ENCODE measurements at places on chromosomes 3 and 15.

GRCh38 chr3:108513961-108514360 is 3.6 kb upstream of the MYH15 start:
- no peak for DNase-seq

DNA sequence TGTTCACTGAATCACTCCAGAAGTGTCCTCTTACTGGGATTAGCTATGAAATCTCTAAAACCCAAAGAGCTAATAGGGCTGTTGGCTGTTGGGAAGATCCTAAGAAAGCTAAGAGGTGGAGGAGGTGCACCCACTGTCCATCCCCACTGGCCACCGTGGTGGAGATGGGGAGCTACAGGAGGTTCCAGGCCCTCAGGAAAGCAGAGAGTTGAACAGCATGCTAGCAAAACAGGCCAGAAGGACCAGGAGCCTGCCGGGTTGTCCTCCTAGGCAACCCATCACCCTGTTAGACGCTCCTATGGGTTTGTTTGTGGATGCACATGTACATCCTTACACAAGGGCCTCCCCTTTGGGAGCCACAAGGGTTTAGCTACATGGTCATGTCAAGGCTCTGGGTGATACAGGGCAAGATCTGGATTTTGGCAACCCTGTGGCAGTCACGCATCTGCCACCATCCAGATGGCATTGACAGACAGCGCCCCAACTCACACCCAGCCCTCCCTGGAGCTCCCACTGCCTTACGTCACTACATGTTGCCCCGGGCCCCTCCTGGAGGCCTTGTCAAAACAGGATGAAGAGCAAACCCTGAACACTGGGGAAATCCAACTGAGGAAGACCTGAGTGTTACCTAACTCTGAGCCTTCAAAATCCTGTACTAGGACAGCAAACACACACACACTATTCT is 208.1 kb downstream of the SLCO3A1 start:
- DNase-seq = no peak

GRCh38 chr3:123480428-123480827 is 31.5 kb upstream of the ADCY5 start:
- no peak for DNase-seq

GRCh38 chr15:60420203-60420716 is 22.5 kb upstream of the ANXA2 start:
- no peak for DNase-seq

DNA sequence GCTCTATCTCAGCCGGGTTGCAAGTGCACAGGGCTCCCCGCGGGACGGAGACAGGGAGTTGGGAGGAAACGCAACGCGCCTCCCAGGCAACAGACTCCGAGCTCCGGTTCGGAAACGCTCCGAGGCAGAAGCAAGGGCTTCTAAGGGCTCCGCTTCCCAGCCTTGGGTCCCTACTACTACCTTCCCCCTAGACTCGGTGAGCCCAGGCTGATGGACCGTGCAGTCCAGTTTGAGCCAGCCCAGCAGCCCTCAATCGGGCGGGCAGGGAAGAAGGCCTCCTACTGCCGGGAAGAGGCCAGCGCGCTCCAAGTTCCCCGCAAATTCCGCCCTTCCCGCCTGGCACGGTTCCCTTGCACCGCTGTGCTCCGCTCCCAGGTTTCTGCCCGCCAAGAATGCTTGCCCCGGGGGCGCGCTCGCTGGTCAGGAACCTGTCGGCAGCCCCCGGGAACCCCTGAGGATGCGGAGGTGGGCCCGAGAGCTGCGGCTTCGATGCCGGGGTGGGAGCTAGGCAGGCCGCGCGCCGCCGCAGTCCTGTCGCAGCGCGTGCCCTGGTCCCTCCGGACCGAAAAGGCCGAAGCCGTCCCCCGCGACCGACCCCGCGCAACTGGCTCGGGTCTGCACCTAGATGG is 728 bp downstream of the TRANK1 start:
- no peak for DNase-seq

GRCh38 chr3:83928391-83928790 is 1030.4 kb upstream of the CADM2 start:
- DNase-seq = no peak

DNA sequence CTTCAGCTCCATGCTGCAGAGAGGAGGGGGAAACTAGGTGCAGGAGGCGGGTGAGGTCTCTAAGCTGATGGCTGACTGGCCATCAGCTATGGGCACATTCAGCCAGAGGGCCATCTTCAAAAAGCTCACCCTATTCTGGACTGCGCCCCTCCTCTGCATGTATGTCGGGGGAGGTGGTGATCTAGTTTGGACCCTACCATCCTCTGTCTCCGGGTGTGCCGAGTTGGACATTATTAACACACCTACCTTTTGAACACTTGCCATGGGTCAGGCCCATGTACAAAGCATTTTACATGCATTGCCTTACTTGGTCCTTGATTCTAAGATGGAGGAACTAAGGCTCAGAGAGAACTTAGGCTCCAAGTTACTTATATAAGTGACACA is 1.4 kb downstream of the NISCH start:
- no peak for DNase-seq

GRCh38 chr3:54176106-54176505 is 53.8 kb downstream of the CACNA2D3 start:
- no peak for DNase-seq

DNA sequence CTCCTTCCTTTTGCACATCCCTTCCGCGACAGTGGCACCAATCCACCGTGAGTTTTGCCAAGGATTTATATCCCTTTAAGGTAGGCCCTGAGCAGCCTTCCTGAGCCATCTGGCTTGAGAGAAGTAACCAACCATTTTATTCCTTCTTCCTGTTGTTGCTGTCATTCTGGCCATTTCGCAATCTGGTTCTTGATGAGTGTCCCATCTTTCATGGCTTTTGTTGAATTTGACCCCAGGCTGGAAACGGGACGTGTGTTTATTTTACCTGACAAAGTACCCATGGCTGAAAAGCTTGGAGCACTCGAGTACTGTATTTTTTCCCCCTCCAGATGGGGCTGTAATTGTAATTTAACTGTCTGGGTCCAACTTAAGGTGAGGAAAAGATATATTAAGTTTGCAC is 173.4 kb downstream of the WNT5A start:
- DNase-seq = no peak

DNA sequence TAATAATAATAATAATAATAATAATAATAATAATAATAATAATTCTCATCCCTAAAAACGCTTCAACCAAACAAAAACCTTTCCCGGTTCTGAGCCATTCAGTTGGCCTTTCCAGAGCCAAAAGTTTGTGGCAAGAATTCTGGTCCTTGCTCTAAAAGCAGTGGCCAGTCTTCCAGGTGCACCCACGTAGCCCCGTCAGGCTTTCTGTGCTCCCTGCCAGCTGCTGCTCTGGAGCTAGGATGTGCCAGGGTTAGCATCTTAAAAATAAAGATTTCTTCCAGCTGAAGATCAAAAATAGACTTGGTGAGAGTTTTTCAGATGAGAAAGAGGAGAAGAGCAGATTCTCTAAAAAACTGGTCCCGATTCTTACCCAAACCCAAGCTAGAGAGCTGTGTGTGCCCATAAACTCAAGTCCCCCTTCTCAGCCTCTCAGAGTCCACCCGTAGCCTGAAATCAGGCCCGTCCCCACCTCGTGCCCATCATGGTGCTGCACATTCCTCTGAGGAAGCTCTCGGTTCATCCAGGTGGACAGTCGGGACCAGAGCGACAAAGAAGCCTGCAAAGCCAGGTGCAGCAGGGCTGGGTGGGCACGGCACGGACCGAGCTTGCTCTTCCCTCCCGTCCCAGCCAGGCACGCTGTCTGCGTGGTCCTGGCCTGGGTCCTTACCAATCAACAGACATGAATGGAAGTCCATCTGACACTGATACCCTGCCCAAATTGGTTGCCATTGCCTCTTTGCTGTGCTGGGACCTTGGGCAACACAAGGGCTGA is 155.6 kb downstream of the LRRC28 start:
- DNase-seq = no peak

- no peak for DNase-seq
Observed at GRCh38 chr3:93981649-93982048, 1.7 kb downstream of the ARL13B start.

DNA sequence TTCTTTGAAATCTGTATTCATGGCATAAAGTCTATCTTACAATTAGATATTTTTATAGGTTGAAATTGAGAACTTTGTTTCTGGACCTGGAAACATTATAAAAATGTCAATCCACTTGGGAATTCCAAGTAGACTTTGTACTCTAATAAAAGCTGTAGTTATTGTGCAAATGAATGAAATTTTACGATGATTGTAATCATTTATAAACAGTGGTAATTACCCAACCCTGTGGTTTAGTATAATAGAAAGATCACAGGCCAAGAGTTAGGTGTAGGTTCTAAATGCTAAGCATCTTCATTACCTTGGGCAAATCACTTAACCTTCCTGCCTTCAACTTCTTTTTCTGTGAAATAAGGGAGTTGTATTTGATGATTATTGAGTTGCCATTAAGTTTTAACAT is 13.2 kb upstream of the SLC7A14 start:
- no peak for DNase-seq

GRCh38 chr3:5977331-5977730 is 789.8 kb downstream of the EDEM1 start:
- no peak for DNase-seq

DNA sequence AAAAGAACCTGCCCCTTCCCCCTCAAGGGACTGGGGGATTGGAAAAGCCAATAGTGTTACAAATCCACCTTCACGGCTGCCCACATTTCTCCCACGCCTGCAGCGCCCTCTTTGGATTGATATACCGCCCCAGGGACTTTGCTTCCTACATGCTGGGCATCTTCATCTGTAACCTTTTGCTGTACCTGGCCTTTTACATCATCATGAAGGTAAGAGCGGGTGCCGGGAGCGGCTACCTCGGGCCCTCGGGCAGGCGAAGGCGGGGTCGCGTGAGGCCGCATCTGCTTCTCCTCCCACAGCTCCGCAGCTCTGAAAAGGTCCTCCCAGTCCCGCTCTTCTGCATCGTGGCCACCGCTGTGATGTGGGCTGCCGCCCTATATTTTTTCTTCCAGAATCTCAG is 73.1 kb downstream of the USF3 start:
- no peak for DNase-seq

DNA sequence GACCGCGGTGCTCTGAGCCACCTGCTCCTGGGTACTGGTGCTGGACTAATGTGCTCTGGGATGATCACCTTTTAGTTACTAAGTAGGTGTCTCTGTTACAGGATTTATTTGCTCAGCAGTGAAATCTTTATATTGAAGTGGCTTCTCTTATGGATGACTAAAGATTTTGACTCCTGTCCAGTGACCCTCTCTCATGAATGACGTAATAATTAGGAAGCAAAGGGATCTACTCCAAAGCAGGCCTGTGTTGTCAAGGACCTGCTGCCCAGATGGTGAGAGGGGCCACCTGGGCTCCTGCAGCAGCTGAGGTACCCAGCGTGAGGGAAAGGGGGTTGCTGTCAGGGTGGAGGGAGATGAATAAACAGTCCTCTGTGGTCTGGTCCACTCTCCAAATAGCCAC is 263.6 kb downstream of the GABRG3 start:
- DNase-seq = no peak

DNA sequence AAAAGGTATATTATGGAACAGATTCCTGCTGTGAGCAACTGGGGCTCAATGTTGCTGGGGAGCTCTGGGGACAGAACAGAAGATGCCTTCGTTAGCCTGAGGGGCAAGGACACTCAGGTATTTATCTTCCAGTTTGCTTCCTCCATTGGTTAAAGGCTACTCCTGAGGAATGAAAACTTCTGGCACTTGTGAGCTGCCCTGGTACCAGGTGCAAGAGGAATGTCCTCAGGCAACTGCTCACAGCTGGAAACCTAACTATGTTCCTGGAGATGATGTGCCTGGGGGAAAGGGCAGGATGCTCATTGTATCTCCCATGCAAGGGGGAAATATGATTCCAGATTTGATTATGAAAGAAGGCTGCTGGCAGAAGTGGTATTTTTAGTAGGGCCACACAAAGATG is 54.0 kb upstream of the BBX start:
- no peak for DNase-seq

GRCh38 chr3:124119056-124119716 is 127.3 kb upstream of the ROPN1 start:
- DNase-seq = peak; percentile 16

DNA sequence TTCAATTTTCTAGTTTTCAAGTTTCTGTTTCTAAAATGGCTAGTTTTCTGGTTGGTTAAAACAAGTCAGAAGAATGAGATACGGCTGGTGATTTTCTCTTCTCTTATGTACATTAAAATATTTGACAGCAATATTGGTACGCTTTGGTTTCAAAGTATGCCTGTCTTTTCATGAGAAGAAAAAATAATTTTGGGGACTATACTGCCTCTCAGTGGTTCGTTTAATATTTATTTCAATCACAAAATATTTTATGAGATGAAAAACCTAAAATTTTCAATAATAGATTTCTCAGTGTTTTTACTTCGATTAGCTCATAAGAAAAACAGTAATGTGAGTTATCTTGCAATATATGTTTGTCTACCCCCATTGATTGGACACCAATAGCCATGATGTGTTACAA is 72.8 kb upstream of the AADACL2 start:
- DNase-seq = no peak

- no peak for DNase-seq
Observed at GRCh38 chr3:11455956-11456355, 183.8 kb downstream of the ATG7 start.

GRCh38 chr15:41331833-41332193 is 578 bp downstream of the OIP5 start:
- DNase-seq = no peak

GRCh38 chr3:115423170-115423569 is 200.1 kb upstream of the GAP43 start:
- no peak for DNase-seq

DNA sequence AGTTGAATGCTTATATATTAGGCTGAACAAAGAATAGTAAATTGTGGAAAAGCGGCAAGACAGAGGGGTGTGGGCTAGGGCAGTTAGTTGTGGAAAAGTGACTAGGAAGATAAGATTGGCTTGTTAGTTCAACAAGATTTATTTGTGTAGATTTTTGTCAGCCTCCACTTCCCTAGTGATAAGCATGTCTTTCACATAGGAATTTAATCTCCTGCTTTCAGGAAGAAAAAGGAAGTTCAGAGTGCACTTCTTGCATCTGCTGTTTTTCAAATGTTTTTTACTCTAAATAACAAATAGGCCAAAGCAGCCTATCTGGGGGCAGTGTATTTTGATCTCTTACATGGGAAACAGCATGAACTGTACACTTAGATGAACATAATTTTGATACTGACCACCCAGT is 919.9 kb downstream of the NAALADL2 start:
- DNase-seq = no peak

DNA sequence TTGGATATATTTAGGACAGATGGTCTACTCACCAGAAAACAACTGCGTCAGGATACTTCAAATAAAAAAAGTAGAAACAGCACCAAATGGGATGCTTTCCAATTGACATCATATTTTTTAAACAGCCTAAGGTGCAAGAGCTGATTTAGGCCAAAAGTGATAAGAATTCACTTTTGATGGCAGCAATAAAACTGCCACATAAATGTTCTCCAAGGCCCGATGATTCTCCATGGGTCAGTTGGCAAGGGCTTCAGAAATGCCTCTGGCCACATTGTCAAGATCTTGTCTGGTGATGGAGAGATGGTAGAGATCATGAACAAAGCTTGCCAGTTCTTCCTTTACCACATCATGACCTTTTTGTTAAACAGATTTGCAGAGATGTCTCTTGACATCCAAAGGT is 38.9 kb downstream of the LDHAL6B start:
- DNase-seq = no peak
